ENCODE measurements at places on chromosomes 1 and 21.

DNA sequence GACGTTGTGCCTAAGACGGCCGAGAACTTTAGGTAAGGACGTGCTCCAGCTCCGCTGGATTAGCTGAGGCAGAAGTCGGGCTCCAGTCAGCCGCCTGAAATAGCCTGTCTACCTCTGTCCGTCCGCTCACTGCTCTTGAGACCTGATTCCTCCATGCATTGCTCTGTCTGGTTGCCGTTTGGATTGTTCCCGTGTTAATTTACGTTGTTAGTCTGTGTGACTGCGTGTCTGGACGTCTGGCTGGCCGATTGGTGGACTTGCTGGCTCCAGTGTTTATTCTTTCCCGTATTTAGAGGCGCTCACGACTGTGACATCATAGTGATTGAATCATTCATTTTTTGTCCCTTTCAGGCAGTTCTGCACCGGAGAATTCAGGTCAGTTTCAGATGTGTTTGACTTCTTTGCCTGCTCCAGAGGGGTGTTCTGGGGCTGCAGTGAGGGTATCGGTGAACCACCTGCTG lies 684 bp downstream of the PPIH start:
- no peak for DNase-seq

GRCh38 chr1:161390559-161390858 lies 22.8 kb upstream of the CFAP126 start:
- DNase-seq: no peak

GRCh38 chr21:43903451-43904091 lies 38.5 kb downstream of the AGPAT3 start:
- DNase-seq: no peak

DNA sequence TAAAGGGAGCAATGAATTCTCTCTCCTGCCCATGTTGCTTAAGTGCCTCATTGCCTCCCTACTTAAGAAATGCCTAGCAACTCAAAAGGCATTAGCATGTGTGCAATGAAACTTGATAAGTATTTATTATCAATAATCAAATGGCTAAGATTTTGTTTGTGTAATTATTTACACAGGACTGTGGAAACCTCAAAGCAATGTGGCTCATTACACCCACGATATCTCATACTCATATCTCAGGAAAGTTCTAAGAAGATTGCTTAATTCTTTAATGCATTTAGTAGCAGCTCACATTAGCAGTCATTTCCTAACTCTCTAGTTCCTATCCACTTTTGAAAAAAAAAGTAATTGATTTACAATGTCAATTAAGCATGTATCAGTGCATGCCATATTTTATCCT lies 253.3 kb downstream of the DUSP10 start:
- no peak for DNase-seq

GRCh38 chr1:100039591-100039990 lies 69.8 kb downstream of the SLC35A3 start:
- DNase-seq: peak; percentile 28

Data from hematopoietic multipotent progenitor cell treated with erythropoietin and hydrocortisone succinate and interleukin-3 and kit ligand, for 8 days (in vitro differentiated cells).